ENCODE measurements at places on chromosomes 12 and 14.

- no peak overlapping the region for H3K4me3 ChIP-seq
- H3K27me3 ChIP-seq: no peaks in the 10 kb centered on the region
- DNase-seq: no peak
These were observed 204.8 kb downstream of the DPF3 start for GRCh38 chr14:72688990-72689671.

GRCh38 chr12:45017916-45018315, 33.0 kb downstream of the DBX2 start:
- no peaks in the 10 kb centered on the region for H3K4me1 ChIP-seq
- H3K36me3 ChIP-seq: no peaks in the 10 kb centered on the region
- no peak overlapping the region for H3K27ac ChIP-seq

- H3K27me3 ChIP-seq: peaks cover 76% of the 10 kb centered on the region
- H3K27ac ChIP-seq: no peak overlapping the region
- no peak for DNase-seq
- H3K4me3 ChIP-seq: no peak overlapping the region
- no peaks in the 10 kb centered on the region for H3K36me3 ChIP-seq
These were observed 1.2 kb downstream of the FLRT2 start for GRCh38 chr14:85531141-85531586.

GRCh38 chr12:6745741-6746525, 7.0 kb downstream of the MLF2 start:
- no peak overlapping the region for H3K4me3 ChIP-seq
- peak overlapping the region; percentile 67 for H3K27ac ChIP-seq
- DNase-seq: no peak
- H3K36me3 ChIP-seq: peaks cover 53% of the 10 kb centered on the region
- H3K27me3 ChIP-seq: no peaks in the 10 kb centered on the region

DNA sequence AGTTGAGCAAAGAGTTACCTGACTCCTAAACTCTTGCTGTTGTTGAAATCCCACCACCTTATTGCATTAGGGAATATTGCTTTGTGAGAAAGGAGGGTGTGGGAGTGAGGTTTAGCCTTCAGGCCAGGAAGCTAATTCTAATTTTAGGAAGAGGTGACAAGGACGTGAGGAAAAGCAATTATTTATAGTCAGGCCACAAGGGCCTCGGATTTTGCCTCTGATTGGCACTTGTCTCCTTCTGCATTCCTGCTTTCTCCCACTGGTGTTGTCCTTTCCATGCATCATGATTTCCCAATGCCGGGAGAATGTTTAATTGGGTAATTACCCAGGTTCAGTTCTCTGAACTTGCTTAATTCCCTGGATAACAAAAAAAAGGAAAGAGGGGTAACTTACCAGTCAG, 37.9 kb upstream of the SLC38A2 start:
- DNase-seq: no peak
- no peaks in the 10 kb centered on the region for H3K36me3 ChIP-seq
- peaks cover 23% of the 10 kb centered on the region for H3K4me1 ChIP-seq

DNA sequence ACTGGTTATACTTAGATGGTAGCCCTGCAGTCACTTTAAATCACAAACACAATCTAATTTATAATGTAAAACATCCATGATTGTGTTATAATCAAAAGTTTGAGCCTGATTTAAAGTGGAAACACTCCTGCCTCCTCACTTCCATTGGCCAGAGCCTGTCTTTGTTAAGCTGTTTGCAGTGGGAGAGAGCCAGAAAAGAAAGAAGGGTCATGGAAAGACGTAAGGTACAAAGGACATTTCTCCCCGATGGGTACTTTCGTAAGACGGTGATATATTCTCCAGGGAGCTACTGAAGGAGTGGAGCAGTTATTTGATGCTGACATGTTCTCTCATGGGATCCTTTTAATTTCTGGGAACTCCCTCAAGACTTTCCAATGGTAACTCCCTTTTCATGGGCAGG, 164.0 kb downstream of the METTL25 start:
- no peaks in the 10 kb centered on the region for H3K4me1 ChIP-seq
- DNase-seq: no peak
- no peaks in the 10 kb centered on the region for H3K36me3 ChIP-seq
- H3K4me3 ChIP-seq: no peak overlapping the region
- H3K27ac ChIP-seq: no peak overlapping the region

DNA sequence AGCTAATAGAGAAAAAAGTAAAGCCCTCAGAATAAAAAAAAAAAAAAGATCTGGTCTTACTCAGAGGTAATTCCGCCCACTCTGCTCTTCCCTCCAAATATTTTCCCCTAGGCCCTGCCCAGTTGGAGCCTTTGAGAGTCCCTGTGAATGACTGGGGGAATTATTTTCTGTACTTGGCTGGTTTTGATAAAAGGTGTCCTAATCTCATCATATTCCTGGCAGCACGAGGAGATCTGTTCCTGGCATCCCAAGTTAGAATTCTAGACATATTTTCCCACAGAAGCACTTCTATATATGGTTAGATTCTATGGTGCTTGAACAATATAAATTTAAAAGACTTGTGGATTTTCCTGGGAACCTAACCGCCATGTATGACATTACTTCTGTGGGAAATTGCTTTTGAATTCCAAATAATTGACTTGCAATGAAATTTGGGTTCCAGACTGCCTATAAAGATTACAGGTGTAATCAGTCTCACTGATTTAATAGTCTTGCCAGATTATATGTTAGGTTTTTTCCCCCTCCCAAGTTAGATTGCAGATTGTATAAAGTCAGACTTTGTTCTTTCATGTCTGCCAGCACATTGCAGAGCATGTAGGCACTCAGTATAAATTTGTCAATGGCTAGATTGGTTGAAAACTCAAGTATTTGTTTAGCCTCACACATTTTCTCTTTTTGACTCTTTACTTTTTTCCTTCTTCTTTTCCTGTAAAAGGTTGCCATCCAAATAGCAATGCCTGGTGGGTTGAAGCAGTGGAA, 12.3 kb downstream of the GPX2 start:
- peaks cover 46% of the 10 kb centered on the region for H3K36me3 ChIP-seq
- no peak overlapping the region for H3K4me3 ChIP-seq
- H3K27me3 ChIP-seq: no peaks in the 10 kb centered on the region
- DNase-seq: no peak

DNA sequence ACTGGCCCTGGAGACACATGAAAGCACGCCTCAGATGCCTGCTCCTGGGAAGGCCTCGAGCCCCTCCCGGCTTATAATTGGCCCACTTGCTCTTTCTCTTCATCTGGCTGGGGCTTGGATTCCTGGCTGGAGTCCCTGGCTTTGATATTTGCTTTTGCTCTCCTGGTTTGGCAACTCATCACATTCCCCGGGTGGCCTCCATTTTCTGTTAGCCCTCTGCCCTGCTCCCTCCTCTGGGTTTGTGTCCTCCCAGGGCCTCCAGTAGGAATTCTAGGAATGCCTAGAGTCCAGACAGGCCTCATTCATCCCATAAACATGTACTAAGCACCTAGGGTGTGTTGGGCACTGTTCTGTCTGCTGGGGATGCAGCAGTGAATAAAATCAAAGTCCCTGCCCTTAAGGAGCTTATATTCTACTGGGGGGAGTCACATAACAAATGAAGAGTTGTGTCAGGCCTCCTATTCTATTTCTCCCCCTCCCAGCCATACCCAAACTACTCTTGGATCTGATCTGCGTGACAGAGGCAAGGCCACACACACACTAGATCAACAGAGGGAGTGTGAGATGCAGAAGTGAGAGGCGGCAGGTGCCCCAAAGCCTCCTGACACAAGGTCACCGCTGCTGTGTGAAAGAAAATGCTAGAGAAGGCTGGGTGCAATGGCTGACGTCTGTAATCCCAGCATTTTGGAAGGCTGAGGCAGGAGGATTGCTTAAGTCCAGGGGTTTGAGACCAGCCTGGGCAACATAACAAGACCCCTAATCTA, 21.3 kb upstream of the TSPAN9 start:
- no peaks in the 10 kb centered on the region for H3K36me3 ChIP-seq
- H3K27me3 ChIP-seq: peaks cover 27% of the 10 kb centered on the region
- no peak overlapping the region for H3K4me3 ChIP-seq
- no peak overlapping the region for H3K27ac ChIP-seq

- H3K27ac ChIP-seq: no peak overlapping the region
- no peaks in the 10 kb centered on the region for H3K4me1 ChIP-seq
- no peak overlapping the region for H3K4me3 ChIP-seq
- DNase-seq: no peak
- no peaks in the 10 kb centered on the region for H3K36me3 ChIP-seq
- H3K27me3 ChIP-seq: no peaks in the 10 kb centered on the region
These were observed 42.8 kb downstream of the PRMT8 start for GRCh38 chr12:3533703-3534386.

DNA sequence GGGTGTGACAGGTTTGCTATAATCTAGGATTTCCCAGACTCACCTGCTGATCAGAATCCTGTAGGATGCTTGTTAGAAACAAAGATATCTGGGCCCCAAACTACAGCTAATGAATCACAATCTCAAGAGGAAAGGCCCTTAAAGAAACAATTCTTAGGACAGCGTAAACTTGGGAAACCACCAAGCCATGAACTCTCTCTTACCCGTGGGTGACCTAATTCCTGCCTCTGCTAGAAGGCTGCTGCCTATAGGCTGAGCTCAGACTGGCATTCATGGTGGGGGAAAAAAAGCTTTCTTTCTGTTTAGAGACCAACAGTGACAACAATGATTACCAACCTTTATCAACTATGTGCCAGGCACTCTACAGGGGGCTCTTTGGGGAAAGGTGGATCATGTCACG, 213.9 kb upstream of the FKBP4 start:
- no peak overlapping the region for H3K4me3 ChIP-seq
- H3K36me3 ChIP-seq: no peaks in the 10 kb centered on the region
- no peaks in the 10 kb centered on the region for H3K4me1 ChIP-seq
- peaks cover 36% of the 10 kb centered on the region for H3K27me3 ChIP-seq
- DNase-seq: no peak
- H3K27ac ChIP-seq: no peak overlapping the region

DNA sequence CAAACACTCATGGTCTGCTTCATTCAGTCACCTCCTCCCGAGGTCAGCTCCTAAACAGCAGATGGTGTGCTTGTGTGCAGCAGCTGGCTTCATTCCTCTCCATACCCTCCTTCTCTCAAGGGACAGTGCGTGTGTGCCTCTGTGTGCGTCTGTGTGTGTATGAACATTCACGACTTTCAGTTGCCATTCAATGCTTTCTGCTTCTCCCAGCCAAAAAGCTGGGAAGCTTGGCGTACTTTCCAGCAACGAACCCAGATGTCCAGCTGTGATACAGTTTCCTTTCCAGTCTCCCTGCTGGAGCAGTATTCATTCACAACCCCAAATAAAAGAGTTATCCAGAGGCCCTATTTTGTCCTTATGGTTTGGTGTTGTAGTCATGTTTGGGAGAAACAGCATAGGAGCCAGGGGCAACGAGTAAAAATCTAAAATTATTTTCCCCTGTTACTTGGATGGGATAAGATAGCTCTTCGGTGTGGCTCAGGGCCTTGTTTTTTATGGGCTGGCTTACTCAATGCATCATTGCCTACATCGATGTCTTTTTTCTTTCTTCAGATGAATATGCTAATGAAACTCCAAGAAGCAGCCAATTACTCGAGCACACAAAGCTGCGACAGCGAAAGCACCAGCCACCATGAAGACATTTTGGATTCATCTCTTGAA, 379.3 kb downstream of the NAV3 start:
- H3K27ac ChIP-seq: no peak overlapping the region
- no peaks in the 10 kb centered on the region for H3K4me1 ChIP-seq
- no peaks in the 10 kb centered on the region for H3K27me3 ChIP-seq

GRCh38 chr14:89359477-89360222, 57.4 kb downstream of the FOXN3 start:
- no peak overlapping the region for H3K4me3 ChIP-seq
- H3K27me3 ChIP-seq: no peaks in the 10 kb centered on the region
- H3K36me3 ChIP-seq: peaks cover 12% of the 10 kb centered on the region
- peaks cover 40% of the 10 kb centered on the region for H3K4me1 ChIP-seq

DNA sequence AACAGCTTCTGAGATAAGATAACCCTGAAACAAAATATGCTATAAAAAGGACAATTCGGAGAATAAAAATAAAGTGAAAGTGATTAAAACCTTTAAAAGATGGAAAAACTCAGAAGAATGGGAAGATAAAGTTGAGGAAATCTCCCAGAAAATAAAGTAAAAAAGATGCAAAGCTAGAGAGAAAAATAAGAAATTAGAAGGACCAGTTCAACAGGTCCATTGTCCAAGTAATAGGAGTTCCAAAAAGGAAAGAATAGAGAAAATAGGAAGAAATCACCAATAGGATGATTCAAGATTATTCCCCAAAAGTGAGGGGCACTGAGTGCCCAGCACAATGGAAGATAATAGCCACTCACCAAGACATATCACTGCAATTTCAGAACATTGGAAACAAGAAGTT, 4.8 kb upstream of the PRPF40B start:
- H3K4me3 ChIP-seq: no peak overlapping the region
- H3K27me3 ChIP-seq: peaks cover 23% of the 10 kb centered on the region
- H3K36me3 ChIP-seq: no peaks in the 10 kb centered on the region
- H3K4me1 ChIP-seq: peaks cover 33% of the 10 kb centered on the region
- no peak overlapping the region for H3K27ac ChIP-seq
- DNase-seq: no peak

DNA sequence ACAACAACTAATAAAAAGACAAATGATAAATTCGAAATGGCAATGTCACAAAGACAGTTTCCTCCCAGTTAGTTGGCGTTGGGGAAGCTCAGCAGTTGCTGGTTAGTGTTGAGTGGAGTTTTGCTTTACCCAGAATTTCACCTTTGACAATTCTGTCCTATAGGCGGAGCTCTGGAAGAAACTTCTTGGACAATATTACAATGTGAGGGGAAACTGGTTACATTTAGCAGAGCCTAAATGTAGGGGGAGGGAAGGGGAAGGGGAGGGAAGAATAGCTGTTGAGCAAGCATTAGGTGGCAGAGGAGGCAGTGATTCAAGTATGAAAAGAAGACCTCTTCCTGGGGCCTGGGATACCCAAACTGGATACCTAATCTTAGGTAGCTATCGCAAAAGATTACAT, 51.4 kb downstream of the BDKRB1 start:
- H3K36me3 ChIP-seq: peaks cover 40% of the 10 kb centered on the region
- DNase-seq: no peak
- H3K4me1 ChIP-seq: no peaks in the 10 kb centered on the region

GRCh38 chr14:95222870-95223398, 65.6 kb upstream of the DICER1 start:
- H3K4me1 ChIP-seq: no peaks in the 10 kb centered on the region
- no peak overlapping the region for H3K27ac ChIP-seq
- no peaks in the 10 kb centered on the region for H3K36me3 ChIP-seq
- no peak overlapping the region for H3K4me3 ChIP-seq
- DNase-seq: no peak

DNA sequence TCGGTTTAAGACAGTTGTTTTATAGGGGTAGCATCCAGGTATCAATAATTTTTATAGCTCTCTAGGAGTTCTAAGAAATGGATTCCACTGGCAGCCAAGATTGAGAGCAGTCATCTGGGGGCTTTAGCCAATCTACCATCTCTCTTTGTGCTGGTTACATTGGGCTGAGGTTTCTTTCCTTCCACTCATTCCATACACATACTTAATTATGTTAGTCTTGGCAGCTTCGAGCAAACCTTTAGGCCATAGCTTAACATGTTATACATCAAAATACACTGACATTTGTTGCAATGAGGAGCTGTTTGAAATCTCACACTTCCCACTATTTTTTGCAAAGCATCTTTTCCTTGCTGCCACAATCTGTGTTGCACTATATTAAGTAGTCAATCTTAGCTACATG, 63.1 kb downstream of the ARMH4 start:
- no peak overlapping the region for H3K4me3 ChIP-seq
- H3K27me3 ChIP-seq: peaks cover 19% of the 10 kb centered on the region
- H3K27ac ChIP-seq: no peak overlapping the region

All from activated naive CD8-positive, alpha-beta T cell treated with anti-CD3 and anti-CD28 coated beads, Interleukin-2, amount 50 U/mL, for 24 hours (primary cell).